Fibroblast of the aortic adventitia (primary cell): ENCODE measurements at places on chromosomes 2 and 18. TPM values are rescaled to one million over a fixed set of nuclear protein-coding genes. Genes with fewer than 3 reads are reported as not detected.
A peak's percentile ranks its signal among the peaks of the same experiment; 100 is the strongest.

The MYO7B gene
- 0.18 TPM in 1 of 2 replicates, not detected in the other for total RNA-seq

The CDK5R2 gene
- not detected in 2 replicates for total RNA-seq

The TCF7L1 gene
- total RNA-seq, result 3.5 and 3.7 TPM in 2 replicates

The ACMSD gene
- not detected in 2 replicates for total RNA-seq

DNA sequence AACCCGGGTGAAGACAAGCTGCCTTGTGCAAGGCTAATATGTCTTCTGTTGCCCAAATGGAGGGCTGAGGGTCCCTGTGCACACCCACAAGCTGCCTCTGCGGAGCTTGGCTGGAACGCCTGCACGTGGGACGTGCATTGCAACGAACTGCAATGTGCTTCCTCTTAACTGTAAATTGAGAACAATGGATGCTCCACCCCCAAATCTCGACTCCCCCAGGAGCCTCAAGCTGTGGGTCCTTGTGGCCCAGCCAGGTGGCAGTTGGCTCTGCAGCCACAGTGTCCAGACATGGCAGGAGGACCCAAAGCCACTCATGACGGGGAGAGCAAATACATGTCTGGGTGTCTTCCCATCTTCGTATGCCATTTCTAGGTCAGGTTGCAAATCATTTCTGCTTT lies 90.1 kb downstream of the TWIST2 start:
- peak; percentile 67 for DNase-seq

DNA sequence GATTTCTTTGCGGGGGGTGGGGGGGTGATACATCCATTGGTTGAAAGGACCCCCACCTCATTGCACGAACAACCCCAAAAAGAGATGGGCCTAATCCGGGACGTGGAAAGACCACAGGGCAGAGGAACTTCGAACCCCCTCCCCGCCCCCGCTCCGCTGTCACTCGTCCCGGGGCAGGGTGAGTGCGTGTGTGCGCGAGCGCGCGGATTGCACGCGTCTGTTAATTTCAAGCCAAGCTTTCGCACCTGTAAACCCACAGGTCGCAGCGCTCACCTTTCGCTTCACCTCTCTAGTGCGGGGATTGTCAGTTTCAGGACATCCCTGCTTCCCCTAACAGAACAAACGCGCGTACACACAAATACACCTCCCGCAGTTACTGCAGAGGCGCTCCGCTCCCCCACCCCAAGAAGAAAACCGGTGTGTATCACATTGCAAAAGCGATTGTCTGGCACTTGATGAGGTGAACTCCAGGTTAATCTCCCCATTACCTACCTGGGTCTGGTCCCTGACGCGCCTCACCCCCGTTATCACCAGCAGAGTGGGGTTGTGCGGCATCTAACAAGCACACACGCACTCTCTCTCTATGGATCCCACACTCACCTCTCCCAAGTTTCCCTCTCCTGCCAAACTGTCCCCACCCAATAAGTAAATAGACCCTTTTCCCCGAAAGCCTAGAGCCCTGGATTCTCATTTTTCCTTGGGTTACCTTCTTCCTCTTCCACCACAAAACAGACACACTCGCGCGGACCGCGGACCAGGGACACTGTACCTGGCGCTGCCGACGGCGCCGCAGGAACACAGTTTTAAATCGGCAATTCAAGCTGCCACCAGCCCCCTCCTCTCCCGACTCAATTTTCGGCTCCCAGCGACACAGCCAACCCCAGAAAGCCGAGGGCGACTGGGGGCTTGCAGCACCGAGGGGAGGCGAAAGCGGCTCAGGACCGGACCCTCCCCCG lies 1.0 kb downstream of the CYP26B1 start:
- no peak for DNase-seq

DNA sequence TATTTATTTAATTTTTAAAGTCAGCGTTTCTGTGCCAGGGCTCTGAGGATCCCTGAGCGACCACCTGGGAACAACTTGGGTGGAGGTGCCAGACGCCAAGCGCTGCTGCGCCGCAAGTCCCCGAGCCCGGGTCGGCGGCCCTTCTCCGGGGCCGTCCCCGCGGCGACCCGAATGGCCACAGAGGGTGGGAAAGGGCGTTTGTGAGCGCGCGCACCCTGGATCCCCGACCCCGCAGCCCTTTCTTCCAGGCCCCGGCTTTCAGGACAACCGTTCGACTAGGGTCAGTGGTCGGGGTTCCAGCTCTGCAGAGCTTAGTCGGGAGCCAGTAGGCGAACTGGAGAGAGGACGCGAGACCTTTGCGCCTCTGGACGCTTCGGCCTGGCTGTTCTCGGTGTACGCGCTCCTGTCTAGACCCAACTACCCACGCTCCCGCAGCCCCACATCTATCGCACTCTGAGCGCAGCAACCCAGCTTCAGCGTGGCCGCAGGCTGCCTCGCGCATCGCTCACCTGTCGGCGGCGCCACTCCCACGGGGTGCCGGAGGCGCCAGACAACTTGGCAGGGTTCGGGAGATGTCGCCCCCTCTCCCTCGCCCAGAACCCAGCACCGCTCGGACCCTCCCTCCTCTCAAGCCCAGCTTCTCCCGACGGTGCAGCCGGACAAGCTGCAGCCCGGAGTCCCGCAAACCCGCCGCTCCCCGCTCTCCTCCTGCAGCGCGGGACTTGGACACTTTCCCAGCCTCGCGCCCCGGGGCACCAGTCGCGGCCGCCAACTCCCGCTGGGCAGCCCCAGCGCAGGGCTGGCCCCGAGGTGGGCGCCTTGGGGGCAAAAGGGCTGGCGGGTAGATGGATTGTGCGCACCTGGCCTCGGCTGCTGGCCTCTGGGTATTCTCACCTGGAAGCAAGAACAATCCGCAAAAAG lies 758 bp downstream of the LYPD1 start:
- peak; percentile 34 for DNase-seq

DNA sequence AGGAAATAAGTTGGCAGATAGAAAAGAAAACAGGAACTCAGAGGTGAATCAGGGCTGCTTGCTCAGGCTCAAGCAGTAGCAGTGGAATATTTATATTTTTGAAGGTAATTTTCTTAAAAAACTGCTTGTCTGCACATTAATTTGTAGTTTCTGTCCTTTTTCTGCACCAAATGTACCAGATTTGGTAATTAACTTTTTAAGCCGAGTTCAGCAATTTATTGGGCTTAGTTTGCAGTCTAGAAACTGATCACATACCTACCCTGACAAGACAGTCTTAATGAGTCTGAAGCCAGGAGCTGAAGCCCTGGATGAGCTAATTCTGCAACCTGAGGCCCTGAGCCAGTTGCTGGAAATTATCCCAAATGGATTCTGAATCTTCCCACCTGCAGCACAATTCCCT lies 647.0 kb downstream of the TDRD15 start:
- no peak for DNase-seq

GRCh38 chr18:24055009-24055804 lies 40.7 kb downstream of the TTC39C start:
- no peak for DNase-seq

- peak; percentile 30 for DNase-seq
These were observed 168.9 kb upstream of the SERPINE2 start for GRCh38 chr2:224208007-224208406.

GRCh38 chr2:239227661-239228371 lies 173.0 kb downstream of the HDAC4 start:
- no peak for DNase-seq

GRCh38 chr2:104897515-104898184 lies 43.7 kb downstream of the POU3F3 start:
- peak; percentile 2 for DNase-seq

- no peak for DNase-seq
These were observed 217.9 kb downstream of the UBE2E3 start for GRCh38 chr2:181198183-181198864.

GRCh38 chr2:32852856-32853255 lies 93.9 kb upstream of the LTBP1 start:
- peak; percentile 8 for DNase-seq
